ENCODE measurements at places on chromosomes 12 and 14. TPM values are rescaled to one million over a fixed set of nuclear protein-coding genes. Genes with fewer than 3 reads are reported as not detected.

DNA sequence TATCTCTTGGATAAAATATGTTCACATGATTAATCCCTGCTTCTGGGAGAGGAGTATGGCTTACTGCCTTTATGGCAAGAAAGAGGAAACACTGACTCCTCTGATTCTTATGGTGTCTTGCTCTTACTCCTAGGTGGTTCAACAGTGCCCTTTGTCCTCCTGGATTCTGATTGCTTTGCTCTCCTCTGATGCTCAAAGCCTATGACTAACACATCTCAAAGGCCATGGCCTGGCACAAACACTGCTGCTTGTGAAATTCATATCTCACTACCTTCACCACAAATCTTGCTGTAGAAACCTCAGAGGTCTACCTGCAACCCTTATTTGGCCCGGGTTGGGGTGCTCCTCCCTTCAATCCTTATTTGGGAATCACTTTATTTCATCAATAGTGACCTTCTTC is 217.2 kb downstream of the C12orf50 start:
- H3K36me3 ChIP-seq, result no peaks in the 10 kb centered on the region
- no peaks in the 10 kb centered on the region for H3K27me3 ChIP-seq
- no peak overlapping the region for H3K4me3 ChIP-seq

GRCh38 chr12:26134540-26134939 is 9.7 kb upstream of the BHLHE41 start:
- no peaks in the 10 kb centered on the region for H3K27me3 ChIP-seq
- DNase-seq, result no peak
- H3K27ac ChIP-seq, result no peak overlapping the region
- H3K36me3 ChIP-seq, result no peaks in the 10 kb centered on the region

The EEA1 gene
- 14.3 TPM for polyA plus RNA-seq

DNA sequence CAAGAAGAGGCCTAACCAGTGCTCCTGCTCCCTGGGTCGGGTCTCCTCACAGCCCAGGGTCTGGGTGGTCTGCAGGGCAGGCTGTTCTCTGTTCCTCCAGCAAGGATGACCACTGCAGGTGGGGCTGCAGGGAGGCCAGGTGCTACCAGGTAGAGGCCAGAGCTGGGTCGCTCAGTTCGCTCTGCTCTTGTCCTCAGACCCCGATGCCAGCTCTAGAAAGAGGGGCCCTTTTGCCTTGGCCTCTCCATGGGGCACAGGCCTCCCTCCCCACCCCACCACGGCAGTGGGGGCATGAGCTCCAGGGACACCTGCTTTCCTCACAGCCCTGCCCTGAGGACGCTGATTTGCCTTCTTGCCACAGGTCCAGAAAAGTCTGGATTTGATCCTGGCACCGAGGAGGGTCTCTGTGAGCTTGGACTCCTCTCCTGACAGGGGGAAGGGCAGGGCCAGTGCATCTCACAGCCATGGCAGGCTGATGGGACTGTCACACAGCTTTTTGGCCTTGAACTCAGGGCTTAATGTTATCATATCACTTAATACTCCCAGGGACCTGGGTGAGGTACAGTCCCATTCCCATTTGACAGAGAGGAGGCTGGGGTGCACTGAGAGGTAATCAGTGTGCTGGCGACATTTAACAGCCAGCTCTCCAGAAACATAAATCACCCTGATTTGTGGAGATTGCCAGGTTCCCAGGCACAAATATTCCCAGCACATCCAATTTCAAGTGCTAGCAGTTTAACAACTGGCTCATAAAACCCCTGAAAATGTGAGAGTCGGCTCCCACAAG is 273.0 kb upstream of the SFSWAP start:
- H3K4me1 ChIP-seq, result no peaks in the 10 kb centered on the region
- no peaks in the 10 kb centered on the region for H3K27me3 ChIP-seq
- H3K27ac ChIP-seq, result no peak overlapping the region

- H3K27ac ChIP-seq, result no peak within 1 kb of the TSS
- H3K4me1 ChIP-seq, result no peaks in the 10 kb centered on the region
- H3K4me3 ChIP-seq, result no peak within 1 kb of the TSS
- H3K36me3 ChIP-seq, result no peaks in the 10 kb centered on the region
- peaks cover 50% of the 10 kb centered on the region for H3K27me3 ChIP-seq
These were observed at the start of gene JPH4 for GRCh38 chr14:23578560-23579310. Gene JPH4 (minus strand): TSS chr14:23578790. CDS start chr14:23577453, 1,337 bp downstream.

The IFNG gene
- not detected for polyA plus RNA-seq

GRCh38 chr12:111664961-111665865 is 20.5 kb downstream of the BRAP start:
- H3K27ac ChIP-seq, result no peak overlapping the region
- DNase-seq, result no peak
- no peaks in the 10 kb centered on the region for H3K27me3 ChIP-seq
- H3K36me3 ChIP-seq, result peaks cover 16% of the 10 kb centered on the region
